ENCODE measurements at places on chromosomes 16 and 17. TPM values are rescaled to one million over a fixed set of nuclear protein-coding genes. Genes with fewer than 3 reads are reported as not detected.

The KRT20 gene
- total RNA-seq, result not detected

The KRT14 gene
- total RNA-seq, result 1.0 TPM

The LGALS9B gene
- total RNA-seq, result not detected

The SLC13A2 gene
- total RNA-seq, result not detected
